NB4 (cell line): ENCODE measurements at places on chromosomes 2 and 18.

- no peak for DNase-seq
These were observed 307.3 kb upstream of the FBXO11 start for GRCh38 chr2:48213646-48214045.

- DNase-seq: peak; percentile 46
These were observed 66.7 kb upstream of the DNAJC10 start for GRCh38 chr2:182649316-182649715.

DNA sequence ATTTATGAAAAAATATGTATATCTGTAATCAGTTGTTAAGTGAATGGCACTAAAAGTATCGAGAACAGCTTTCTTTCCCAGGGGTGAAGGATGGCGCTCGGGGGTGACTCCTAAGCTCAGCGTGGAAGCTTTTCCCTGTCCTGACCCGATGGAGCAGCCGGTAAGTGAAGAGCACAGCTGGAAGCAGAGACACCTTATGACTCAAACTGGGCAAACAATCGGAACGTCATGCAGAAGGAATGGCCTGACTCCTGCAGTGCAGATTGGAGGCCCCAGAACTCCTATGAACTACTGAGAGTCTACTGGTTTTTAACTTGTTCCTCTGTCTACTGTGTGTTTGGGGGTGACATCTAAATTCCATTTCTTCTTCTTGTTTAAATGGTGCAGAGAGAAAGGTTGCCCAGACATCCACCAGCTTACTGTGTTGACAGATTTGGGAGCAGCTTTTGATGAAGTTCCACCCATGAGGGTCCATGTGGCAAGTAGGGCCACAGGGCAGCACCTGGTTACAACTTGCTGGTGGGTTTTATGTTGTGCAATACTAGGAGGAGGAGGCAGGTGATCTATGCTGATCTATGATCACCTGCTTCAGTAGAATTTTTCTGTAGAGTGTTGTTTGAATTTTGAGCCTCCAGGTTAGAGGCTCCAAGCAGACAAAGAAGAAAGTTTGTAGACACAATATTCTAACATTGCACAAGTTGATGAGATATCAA is 52.8 kb upstream of the TMEM182 start:
- DNase-seq: no peak

DNA sequence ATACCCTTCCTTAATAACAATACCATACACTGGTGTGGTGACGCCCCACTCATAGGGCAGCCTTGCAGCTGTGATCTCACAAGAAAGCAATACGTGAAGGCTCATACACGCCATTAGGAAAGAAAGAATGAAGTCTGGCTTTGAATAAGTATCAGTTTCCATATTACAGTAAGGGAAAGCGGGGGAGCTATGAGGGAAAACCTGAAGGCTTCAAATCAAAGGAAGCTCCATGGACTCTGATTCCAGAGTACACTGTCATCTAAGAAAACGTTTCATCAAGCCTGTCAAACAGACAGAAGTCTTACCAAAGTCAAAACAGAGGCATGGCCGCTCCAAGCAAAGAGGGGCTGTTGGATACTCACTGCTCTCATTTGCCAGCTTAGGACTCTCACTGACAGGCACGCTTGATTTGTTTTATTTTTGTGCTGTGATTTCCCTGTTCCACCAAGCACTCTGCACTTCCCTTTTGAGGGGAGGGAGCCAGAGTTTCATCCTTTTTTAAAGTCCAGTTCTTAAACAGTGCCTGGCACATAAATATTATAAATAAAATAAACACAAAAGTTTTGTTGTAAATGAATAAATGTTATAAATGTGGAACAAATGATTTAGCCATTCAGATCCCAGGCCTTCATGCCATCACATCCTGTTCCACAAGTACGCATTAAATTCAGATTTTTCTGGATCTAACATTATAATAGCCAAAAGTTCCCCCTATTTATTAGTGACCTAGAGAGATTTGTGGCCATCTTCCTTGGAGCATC is 221.2 kb downstream of the PIEZO2 start:
- no peak for DNase-seq

GRCh38 chr2:27076323-27076722 is 2.1 kb upstream of the EMILIN1 start:
- DNase-seq: no peak

GRCh38 chr2:113061241-113061640 is 2.2 kb downstream of the IL36RN start:
- no peak for DNase-seq

DNA sequence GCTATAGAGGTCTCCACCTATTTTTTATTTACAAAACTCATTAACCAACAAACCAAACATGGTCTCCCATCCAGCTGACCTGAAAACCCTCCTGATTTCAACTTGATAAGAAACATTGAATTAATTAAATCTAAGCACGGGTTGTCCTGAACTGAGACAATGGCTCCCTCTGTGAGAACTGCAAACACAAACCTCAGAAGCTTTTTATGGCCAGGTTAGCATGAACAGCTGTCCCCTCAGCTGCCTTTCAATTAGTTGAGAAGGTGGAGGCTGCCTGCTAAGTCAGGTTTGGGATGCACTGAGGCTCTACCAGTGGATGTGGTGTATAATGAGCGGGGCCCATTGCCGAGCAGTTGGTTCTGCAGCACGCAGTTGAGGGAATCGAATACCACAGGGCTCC is 258.5 kb upstream of the DDX18 start:
- no peak for DNase-seq

- DNase-seq: peak; percentile 54
These were observed 44.6 kb downstream of the SMAD4 start for GRCh38 chr18:51074605-51075004.

GRCh38 chr18:77635451-77635850 is 385.8 kb downstream of the GALR1 start:
- no peak for DNase-seq

GRCh38 chr18:77342736-77343135 is 93.1 kb downstream of the GALR1 start:
- no peak for DNase-seq
